Left forelimb (tissue), 1 donor: ENCODE measurements at places on chromosomes 3 and 15.

DNA sequence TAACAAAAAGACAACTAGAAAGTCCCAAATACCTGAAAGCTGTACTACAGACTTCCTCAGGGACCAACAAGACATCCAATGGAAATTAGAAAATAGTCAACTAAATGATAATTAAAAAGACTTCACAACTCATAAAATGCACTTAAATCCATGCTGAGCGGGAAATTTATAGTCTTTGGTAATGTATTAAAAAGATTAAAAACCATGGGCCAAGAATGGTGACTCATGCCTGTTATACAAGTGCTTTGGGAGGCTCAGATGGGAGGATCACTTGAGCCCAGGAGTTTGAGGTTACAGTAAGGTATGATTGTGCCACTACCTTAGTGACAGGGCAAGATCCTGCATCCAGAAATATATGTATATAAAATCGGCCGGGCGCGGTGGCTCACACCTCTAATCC, 45.0 kb downstream of the CPEB1 start:
- DNase-seq, result no peak

DNA sequence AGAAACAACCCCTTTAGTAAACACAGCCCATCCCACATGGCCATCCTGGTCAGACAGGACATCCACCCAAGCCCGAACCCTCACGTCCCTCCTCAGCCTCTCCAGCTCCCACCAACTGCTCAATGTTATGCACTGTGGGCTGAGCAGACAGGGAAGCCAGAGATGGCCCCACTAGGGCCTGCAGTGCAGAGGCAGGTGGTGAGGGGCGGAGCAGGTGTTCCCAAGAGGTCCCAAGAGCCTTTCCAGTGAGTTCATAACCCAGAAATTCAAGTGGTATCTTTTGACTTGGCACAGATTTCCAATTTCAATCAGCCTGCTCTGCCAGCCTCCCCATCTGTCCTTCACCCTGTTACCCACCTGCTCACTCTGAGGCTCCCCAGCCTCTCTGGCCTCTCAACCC, 130.3 kb downstream of the LIPC start:
- no peak for DNase-seq

DNA sequence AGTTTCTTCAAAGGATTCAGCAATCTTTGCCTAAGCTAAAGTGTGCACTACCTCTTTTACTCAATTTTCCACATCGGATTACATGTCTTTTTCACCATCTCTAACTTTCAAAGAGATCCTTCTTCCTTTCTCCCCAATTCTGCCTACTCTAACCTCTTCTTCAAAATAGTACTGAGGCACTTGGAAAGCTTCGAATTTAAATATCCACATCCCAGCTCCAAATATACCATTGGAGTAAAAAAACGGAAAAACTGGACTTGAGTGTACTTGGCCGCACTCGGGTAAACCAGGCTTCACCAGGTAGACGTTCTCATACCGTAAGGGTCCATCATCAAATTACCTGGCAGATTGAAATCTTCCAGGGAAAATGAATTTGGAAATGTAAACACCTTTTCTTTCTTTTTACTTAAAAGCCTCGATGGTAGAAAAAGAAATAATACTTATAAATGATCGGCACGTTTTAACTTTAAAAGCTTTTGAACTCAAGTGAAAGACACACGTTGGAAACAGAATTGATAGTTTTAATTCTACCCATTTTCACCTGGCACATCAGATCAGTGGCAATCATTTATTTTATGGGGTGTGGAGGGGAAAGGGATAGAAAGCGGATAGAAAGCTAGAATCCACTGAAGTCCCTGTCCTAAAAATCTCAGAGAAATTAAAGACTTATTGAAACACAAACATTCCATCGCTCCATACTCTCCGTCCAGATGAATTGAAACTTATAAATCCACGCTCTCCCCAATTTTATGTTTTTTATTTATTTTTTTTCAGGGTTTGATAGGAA, 8.2 kb upstream of the MEIS2 start:
- no peak for DNase-seq

DNA sequence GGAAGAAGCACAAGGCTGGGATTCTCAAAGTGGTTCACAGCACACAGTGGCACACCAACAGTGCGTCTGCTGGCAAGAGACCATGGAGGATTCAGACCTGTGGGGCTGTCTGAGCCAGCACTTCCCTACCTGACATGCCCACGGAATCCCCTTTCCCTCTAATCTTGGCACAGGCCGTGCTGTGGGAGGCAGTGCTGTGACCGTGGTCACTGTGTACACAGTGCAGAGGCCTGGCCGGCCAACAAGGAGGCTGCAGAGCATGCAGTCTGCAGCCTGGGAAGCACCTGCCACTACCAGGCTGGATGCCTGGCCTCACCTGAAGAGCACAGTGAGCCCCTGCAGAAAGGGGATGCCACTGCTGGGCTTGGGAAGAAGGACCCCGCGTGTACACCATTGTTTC, 301.0 kb upstream of the LYSMD4 start:
- peak; percentile 4 for DNase-seq

GRCh38 chr3:13767030-13767429, 112.8 kb downstream of the WNT7A start:
- DNase-seq, result no peak

- DNase-seq, result no peak
Measured at GRCh38 chr15:42360535-42361112, 1.3 kb downstream of the CAPN3 start.

DNA sequence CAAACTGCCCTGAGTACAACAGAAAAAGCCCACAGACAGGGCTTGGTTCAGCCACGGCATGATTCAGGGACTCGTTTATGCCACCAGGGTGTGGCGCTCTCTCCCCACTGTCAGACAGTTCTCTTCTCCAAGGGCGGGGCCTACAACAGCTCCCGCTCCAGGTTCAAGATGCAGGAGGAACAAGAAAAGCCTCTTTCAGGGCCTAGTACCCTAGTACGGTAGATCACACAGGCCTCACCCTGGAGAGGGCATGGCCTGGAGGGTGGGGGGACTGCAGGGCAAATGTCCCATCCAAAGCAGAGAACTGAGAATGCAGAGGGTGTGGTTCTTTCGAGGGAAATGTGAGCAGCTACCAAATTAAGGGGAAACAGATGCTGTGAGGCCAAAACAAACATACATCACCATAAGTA, 12.0 kb downstream of the MESD start:
- DNase-seq, result no peak

GRCh38 chr15:78212008-78212407, 22.4 kb downstream of the ACSBG1 start:
- DNase-seq, result peak; percentile 49

GRCh38 chr3:38471260-38471857, 17.7 kb downstream of the ACVR2B start:
- DNase-seq, result no peak

- no peak for DNase-seq
Measured at GRCh38 chr3:51719410-51720025, 12.7 kb downstream of the GRM2 start.

DNA sequence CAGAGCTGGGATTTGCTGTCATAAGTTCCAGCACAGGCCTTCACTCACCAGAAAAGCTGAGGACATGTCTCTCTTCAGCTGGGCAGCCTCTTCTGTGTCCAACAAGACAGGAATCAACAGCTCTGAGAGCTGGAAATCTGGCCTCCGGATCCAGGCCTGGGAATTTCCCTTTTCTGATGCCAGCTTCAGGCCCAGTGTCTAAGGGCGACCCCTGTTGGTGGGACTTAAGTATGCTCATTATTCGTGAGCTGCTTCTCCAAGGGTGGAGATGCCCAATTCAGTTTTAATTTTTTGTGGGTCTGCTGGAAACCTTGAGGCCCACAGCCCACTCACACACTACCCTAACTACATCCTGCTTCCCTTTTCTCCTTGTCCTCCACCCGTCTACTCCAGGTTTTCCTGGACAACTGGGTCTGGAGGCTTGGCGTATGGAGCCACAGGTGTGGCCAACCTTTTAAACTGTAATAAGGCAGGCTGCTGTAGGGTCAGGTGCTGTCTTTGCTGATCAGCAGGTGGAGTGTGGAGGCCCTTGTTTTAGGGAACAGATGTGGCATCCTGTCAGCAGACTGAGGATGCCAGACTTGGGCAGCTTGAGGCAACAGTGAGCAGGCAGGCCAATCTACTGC, 2.6 kb upstream of the CEMIP start:
- DNase-seq, result peak; percentile 79

GRCh38 chr3:87236093-87236492, 9.0 kb downstream of the CHMP2B start:
- no peak for DNase-seq

DNA sequence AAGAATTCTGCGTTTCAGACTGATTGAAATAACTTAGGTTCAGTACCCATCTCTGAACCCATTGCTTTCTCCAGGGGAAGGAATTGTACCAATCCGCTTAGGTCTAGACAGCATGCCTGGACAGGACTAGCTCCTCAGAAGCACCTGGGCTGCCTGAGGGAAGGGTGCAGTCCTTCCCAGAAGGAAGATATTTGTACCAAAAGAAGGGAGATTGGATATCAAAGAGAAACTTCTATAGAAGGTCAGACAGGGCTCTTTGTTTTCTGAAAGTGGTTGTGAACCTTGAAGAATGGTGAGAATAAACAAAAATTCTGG, 133.8 kb upstream of the LRTM1 start:
- no peak for DNase-seq

DNA sequence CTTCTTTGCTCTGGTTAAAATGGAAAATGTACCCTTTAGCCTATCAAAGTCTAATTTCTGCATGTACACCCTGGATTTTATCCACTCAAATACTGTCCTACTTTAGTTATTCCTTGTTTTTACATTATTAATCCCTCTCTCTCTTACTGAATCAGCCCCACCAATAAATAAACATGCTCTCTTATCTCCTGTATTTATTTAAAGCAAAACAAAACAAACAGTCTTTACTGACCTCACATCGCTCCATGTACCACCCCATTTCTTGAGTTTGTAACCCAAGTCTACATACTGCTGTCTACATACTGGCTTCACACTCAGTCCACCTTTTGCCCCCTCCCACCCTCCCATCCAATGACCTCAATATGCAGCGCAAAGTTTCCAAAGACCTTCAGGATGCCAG, 113.3 kb upstream of the RORA start:
- DNase-seq, result no peak

GRCh38 chr3:184656829-184657681, 54.8 kb downstream of the MAGEF1 start:
- DNase-seq, result no peak
